ENCODE measurements at places on chromosomes 11 and 22. TPM values are rescaled to one million over a fixed set of nuclear protein-coding genes. Genes with fewer than 3 reads are reported as not detected.

- DNase-seq, result no peak
Observed at GRCh38 chr11:78465169-78465942, 47.7 kb upstream of the GAB2 start.

DNA sequence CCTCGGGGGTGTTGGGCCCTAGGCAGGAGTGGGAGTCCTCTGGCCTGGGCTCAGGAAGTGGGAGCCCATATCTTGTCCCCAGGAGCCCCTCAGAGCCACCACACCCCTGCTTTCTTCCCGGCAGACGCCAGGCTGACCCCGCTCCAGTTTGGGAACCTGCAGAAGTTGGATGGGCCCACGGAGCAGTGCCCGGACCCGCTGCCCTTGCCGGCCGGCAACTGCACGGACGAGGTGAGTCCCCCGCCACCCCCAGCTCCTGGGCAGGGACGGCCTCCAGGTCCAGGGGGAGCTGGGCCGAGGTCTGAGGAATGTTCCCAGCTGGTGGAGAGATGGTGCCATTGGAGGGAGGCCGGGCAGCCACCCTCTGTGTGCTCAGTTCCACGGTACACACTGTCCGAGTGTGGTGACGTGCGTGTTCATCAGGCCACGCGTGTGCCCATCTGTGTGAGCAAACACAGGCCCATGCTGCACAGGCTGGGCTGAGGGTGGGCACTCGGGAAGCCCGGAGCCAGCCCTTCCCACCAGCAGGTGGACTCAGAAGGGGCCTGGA is 4.8 kb downstream of the MUC5B start:
- no peak for DNase-seq

GRCh38 chr11:111975076-111975806 is 38.1 kb downstream of the DIXDC1 start:
- DNase-seq, result no peak

- DNase-seq, result no peak
Observed at GRCh38 chr11:44589301-44589700, 23.8 kb downstream of the CD82 start.

GRCh38 chr11:70818351-70818750 is 420.0 kb downstream of the CTTN start:
- no peak for DNase-seq

APOL2 gene
- 69.7 TPM for total RNA-seq

VSTM5 gene
- not detected for total RNA-seq
